ENCODE measurements at places on chromosomes 7 and 10.

- DNase-seq, result peak; percentile 69
These were observed 39.9 kb upstream of the TMEM229A start for GRCh38 chr7:124072603-124073309.

DNA sequence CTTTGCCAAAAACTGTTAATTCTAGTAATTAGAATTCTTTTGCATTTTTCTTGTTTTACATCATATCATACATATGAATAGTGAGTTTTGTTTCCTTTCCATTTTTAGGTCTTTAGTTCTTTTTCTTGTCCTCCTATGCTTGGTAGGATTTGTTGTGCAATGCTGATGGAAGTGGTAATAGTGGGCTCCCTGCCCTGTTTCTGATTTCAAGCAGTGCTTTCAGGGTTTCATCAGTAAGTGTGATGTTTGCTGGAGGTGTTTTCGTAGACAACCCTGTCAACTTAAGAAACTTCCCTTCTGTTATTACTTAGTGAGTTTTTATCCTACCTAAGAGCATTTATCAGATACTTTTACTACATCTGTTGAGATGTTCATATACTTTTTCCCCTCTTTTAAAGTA lies 50.5 kb downstream of the CSGALNACT2 start:
- no peak for DNase-seq

DNA sequence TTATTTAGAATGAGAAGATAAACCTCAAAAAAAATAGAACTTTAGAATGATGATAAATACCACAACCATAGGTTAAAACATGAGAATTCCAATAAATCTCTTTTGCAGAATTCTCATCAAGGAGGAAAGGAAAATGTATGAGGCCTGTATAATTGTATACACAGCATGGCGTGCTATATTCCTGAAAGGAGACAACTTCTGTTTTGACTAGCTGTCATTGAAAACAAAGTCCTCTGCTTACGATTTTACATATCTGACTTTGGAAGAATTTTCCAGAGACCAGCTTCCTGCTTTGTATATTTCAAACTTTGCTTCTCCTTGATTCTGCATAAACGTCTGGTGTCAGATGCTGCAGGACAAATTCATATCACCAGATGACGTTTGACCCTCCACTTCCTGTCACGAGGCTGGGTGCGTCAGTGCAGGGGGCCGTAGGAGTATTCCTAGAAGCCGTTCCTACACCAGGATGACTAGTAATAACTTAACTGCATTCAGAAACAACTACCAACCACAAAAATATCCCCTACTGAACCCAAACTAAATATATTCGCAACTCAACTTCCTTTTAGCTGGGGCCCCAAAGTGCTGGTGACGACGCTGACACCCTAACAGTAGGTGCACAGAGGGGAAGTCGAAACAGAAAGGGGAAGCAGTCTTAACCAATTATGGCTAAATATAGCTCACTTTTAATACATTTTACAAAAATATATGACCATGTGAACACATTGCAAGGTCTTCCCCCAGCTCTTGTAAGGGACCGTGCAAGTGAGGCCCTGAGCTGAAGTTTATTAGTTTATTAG lies 178.6 kb upstream of the INHBA start:
- no peak for DNase-seq

DNA sequence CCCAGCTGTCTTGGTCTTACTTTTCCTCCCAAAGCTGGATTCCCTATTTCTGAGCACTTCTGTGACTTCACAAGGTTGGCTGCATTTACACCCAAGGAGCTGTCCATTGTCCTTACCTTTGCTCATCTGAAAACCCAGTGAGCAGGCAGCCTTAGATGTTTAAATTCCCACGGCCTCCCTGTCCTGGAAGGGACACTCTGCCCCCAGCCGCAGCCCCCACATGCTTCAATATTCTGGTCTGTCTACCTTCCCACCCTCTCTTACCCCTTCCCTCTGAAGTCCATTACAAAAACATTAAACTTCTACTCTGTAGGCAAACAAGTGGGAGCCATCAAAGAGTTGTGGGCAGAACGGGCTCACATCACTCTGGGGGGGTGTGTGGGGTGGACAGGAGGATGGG lies 73.8 kb upstream of the EFCAB10 start:
- peak; percentile 16 for DNase-seq

DNA sequence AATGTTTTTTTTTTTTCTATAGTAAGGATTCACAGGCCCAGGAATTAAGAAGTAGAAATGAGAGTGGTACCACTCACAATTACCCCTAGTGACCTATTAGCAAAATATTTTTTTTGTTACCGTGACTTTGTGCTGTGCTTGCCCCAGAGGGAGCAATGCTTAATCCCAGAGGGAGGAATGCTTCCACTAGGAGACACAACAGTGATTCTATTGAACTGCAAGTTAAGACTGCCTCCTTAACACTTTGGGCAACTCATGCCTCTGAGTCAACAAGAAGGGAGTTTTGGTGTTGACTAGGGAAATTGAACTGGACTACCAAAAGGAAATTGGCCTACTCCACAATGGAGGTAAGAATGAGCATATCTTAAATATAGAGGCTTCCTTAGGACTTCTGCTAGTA lies 17.2 kb upstream of the MEOX2 start:
- no peak for DNase-seq

- DNase-seq, result no peak
These were observed 31.5 kb downstream of the SLC18A2 start for GRCh38 chr10:117272195-117273076.

- DNase-seq, result peak; percentile 73
These were observed 491.4 kb downstream of the PLXNA4 start for GRCh38 chr7:132084776-132085388.

DNA sequence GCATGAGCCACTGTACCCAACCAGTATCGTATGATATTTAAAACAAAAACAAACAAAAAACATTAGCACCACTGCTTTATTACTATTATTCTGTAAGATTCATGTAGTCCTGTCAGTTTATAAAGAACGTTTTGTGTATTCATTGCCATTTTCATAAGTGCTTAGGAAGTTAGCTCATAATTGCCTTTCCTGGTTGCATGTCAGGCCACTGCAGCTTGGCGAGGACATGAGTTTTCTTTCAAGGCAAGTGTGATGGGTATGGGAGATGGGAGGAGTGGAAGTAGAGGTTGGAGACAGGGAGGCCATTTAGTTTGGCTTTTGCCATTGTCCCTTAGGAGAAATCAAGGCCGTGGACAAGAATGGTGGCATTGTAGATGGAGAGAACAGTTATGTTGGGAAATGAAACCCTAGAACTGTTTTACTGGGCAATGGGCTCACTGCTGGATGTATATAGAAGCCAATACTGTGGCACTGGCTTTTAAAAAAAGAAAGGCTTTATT lies 48.9 kb downstream of the TYW1 start:
- no peak for DNase-seq

DNA sequence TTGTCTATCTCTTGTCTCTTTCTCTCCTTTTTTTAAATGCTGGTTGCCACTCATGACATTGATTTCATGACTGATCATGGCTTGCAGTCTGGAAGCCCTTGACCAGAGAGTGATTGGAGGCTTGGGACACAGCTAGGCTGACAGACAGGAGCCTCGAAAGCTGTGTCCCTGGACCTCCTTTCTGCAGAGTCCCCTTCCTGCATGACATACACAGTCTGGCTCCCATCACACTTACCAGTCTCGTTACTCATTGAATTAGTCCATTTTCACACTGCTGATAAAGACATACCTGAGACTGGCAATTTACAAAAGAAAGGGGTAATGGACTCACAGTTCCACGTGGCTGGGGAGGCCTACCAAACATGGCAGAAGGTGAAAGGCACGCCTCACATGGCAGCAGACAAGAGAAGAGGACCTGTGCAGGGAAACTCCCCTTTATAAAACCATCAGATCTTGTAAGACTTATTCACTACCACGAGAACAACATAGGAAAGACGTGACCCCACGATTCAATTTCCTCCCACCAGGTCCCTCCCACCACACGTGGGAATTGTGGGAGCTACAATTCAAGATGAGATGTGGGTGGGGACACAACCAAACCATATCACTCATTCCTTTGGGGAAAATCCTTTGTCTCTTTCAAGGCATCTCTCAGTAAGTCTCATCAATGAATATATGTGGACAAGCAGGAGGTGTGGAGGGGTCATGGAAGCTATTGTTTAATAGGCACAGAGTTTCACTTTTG lies 102.3 kb downstream of the TBXAS1 start:
- no peak for DNase-seq

GRCh38 chr10:29326299-29326698 lies 37.4 kb downstream of the LYZL1 start:
- DNase-seq, result no peak

GRCh38 chr7:29613100-29613499 lies 49.5 kb downstream of the PRR15 start:
- DNase-seq, result no peak

GRCh38 chr10:3807211-3807927 lies 22.4 kb upstream of the KLF6 start:
- DNase-seq, result no peak

DNA sequence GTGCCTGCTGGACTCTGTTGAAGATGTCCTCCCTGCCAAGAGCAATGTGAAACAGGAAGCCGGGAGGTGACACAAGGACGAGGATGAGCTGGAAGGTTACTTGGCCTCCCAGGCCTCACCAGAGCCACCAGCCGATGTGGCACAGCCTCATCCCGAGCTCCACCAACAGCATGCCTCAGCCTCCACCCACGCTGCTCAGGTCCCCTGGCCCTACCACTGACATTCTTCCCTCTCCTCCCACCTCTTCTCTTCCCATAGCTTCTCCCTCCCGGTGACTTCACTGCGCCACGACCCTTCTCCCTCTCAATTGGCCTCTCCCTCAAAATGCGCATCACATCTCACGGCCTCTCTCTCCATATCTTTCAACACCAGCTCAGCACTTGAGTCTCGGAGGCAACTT lies 249.9 kb downstream of the SKAP2 start:
- DNase-seq, result no peak

GRCh38 chr10:13859979-13860654 lies 273.4 kb downstream of the PRPF18 start:
- DNase-seq, result no peak

DNA sequence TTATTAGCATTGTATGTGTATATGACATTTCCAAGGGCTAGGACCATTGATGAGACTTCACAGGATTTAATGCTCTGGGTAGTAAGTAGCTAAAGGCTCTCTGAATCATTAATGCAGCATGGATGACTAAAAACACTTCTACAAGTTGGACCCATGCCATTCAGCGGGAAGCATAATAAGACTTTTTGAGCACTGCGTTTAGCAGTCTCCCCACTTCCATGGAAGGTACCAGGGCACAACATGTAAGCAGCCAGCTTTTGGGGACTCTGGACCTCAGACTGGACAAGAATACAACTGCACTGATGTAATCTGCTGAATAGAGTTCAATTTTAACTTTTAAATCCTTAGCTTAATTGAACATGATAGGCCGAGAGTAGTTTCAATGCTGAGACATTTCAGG lies 191.7 kb upstream of the IMMP2L start:
- no peak for DNase-seq

DNA sequence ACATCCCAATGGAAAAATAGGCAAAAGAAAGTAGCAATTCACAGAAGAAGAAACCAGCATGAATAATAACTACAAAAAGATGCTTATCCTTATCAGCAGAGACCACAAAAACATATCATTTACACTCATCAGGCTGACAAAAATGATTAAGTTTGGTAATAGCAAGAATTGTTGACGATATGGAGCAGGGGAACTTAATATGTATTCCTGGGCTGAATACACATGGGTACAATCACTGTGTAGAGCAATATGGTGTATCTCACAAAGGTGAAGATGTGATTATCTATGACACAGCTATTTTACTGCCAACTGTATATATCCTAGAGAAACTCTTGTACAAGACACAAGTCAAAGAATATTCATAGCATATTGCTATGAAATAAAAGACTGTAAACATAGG lies 141.8 kb upstream of the NOBOX start:
- DNase-seq, result no peak

DNA sequence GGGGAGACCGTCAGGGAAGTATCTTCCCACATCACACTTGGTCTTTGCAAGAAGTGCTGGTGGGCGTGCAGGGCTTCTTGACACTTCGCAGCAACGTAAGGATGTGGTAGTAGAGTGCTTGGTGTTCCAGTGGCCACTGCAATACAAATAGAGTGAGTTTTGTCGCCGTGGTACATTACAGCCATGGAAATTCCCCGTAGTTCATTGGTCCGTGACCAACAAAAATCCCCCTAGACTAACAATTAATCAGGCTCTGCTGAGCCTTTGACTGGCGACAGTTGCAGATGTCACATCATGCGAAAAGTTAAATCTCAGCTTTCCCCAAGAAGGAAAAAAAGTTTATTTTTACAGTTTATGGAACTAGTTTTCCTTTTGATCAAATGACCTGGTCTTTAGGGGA lies 134.7 kb downstream of the MGMT start:
- no peak for DNase-seq

DNA sequence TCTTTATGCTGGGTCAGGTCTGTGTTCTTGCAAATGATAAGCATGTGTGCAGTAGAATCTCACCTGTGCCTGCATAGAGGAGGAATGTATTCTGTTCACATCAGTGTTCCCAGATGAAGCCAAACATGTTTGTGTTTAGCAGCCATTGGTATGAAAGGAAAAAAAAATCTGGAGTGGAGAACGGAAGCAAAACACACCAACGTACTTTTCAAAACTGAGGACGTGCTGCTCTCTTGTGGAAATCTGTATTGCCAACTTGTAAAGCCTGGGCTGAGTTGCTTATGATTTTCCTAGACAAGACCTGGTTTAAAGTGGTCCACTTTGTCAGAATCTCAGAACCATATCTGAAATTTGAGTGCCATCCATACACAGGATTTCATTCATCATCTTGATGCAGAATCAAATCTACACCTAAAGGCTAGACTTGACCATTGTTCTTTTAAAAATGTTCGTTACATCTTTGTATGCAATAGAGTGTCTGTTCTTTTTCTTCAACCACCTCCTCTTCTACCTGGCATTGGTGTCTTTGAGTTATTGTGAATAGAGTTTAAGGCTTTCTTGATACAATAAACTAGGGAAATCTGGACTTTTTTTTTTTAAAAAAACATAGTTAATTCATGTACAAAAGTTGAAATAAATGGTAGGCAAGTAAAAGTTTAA lies 367.7 kb downstream of the PHF14 start:
- DNase-seq, result no peak

DNA sequence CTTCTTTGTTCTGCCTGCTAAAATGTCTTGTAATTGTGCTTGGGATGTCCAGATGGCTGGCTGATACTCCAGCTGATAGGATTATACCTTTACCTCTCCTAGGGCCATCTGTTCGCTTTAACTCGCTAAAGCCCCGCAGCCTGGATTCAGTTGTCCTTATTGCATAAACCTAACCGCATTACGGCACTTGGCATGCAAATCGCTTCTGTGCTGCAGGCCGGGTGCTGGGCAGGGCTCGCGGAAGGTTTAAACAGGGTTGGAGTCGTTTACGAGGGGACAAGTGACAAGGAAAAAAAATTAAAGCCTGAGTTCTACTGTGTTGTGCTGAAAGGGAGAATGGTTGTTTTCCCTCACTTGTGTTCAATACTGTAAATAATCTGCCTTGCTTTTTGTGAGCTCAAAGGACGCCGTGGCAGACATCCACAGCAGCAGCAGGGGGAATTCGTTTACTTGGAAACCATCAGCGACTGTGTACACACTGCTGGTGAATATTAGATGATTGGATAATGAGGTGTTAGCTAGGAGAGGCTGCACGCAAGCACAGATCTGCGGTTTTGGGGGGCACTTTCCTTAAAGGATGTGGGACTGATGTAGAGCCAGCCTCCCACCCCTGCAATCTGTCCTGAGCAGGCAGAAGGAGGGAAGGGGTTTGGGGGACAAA lies 93.0 kb downstream of the EBF3 start:
- no peak for DNase-seq

GRCh38 chr7:55509322-55509721 lies 63.0 kb downstream of the VOPP1 start:
- DNase-seq, result peak; percentile 20

GRCh38 chr10:112168733-112169132 lies 14.8 kb downstream of the GPAM start:
- DNase-seq, result no peak

- no peak for DNase-seq
These were observed 23.5 kb upstream of the PTN start for GRCh38 chr7:137366995-137367394.

All from NCI-H226 (cell line).